ENCODE measurements at places on chromosomes 2 and 18.

- no peak for DNase-seq
Measured at GRCh38 chr18:24988253-24988840, 363.6 kb downstream of the ZNF521 start.

GRCh38 chr18:23209031-23209430, 73.7 kb downstream of the CABLES1 start:
- no peak for DNase-seq

DNA sequence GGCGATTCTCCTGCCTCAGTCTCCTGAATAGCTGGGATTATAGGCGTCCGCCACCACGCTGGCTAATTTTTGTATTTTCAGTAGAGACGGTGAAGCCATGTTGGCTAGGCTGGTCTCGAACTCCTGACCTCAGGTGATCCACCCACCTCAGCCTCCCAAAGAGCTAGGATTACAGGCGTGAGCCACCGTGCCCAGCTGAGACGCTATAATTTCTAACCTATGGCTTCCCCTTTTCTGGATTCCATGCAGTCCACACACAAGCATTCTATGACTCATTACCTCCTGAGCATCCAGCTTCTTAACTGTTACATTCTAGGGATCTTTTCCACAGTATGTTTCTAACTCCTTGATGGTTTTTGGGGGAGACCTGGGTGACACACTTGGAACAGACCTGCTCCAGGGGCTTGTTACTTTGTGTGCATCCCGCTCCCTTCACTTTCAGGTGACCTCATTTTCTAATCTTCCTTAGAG, 11.8 kb upstream of the KCMF1 start:
- no peak for DNase-seq

- DNase-seq = no peak
Measured at GRCh38 chr2:68577183-68577582, 66.2 kb upstream of the PROKR1 start.

GRCh38 chr2:152097801-152098495, 896 bp downstream of the CACNB4 start:
- no peak for DNase-seq

- DNase-seq = no peak
Measured at GRCh38 chr2:73249636-73250035, 15.5 kb downstream of the CCT7 start.

GRCh38 chr2:6864923-6865345, 773 bp downstream of the CMPK2 start:
- no peak for DNase-seq

DNA sequence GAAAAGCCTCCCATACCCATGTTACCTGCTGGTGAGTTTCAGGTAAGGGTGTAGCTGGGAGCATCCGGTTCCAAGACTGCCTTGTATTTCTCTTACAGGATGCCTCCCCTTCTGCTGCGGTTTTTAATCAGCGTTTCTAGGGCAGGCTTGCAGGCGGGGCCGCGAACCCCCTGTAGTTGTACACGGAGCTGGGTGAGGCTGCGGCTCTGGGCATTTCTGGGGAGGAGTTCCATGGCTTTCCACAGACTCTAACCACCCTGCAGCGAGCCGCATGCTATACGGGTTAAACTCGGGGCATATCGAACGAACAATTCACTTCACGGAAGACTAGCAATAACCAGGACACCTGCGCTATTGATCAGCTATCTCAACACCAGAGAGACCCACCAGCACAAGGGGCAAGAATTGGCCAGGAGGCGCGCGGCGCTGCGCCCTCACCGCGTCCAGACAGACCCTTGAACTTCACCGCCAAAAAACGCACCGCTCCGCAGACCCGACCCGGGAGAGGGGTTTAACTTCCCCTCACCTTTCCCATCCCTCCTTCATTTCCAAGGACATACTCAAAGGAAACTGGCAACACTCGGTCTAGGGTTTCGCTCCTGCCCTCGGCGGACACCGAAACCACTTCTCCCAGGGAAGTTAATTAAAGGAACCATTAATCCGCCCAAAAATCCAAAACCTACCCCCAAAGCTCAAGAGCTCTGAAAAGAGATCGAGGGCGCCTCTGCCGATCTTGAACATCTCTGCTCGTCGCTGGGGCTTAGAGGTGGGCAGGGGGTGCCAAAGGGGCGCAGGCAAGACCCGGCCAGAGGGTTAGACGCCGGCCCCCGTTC, 909 bp downstream of the TGFA start:
- no peak for DNase-seq

DNA sequence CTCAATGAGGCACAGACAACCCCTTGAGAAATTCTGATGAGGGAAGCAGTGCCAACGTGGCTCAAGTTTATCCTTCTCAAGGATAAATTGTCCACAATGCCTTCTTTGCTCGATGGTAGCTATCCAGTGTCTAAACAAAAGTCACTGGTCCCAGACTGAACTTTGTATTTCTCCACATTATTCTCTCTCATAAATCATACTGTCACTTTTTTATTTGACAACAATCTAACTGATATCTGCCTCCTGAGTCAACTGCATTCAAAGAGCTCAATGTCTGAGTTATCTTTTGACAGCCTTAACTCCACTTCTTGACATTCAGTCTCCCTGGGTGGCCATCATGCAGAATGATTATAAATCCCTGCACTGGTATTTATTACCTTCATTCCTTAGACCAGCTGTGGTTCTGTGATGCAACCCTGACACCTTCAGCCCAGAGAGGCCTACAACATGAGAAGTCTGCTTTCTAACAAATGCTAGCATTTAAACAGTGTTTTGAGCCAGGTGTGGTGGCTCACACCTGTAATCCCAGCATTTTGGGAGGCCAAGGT, 38.2 kb downstream of the IMMT start:
- DNase-seq = no peak

- no peak for DNase-seq
Measured at GRCh38 chr2:11391942-11392266, 47.5 kb upstream of the ROCK2 start.

- no peak for DNase-seq
Measured at GRCh38 chr2:150167711-150168110, 319.8 kb downstream of the RND3 start.

GRCh38 chr18:69491576-69491975, 90.9 kb downstream of the DOK6 start:
- DNase-seq = no peak

GRCh38 chr2:33071591-33071990, 124.8 kb downstream of the LTBP1 start:
- no peak for DNase-seq

DNA sequence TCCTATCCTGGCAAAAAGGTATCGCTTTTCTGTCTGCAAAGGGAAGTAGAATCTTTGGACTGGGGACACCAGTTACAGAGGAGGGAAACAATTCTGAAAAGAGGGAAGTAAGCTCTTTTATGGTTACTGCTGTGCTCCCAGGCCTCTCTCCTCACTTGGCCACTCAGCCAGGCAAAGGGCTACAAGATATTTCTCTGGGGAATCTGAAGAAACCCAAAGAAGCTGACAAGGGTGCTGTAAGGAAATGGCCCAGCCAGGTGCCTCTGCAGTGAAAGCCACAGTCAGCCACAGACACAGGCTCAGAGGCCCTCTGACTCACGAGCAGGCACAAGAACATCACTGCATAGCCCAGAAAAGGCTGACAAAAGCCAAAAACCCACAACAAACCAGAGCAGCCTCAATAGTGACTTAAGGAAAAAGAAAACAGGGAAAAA, 5.8 kb downstream of the HDLBP start:
- no peak for DNase-seq

DNA sequence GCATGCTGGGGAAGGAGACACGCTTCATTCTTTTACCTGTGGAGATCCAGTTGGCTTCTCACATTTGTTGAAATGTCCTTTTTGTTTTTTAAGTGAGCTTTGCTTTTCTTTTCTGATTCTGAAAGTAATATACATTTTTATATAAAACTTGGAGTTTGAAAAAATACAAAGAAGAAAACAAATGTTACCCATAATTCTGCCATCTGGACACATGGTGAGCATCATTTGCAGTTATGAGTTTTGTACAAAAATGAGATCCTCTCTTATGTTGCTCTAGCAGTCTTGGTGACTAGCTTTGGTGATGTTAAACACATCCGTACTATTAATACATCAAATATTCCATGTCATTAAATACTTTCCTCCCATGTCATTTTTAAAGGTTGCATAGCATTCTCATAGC, 101.1 kb upstream of the OTOS start:
- no peak for DNase-seq

- no peak for DNase-seq
Measured at GRCh38 chr2:134634054-134634753, 84.6 kb downstream of the TMEM163 start.

GRCh38 chr18:35953688-35954087, 18.8 kb upstream of the RMP24 start:
- DNase-seq = no peak

DNA sequence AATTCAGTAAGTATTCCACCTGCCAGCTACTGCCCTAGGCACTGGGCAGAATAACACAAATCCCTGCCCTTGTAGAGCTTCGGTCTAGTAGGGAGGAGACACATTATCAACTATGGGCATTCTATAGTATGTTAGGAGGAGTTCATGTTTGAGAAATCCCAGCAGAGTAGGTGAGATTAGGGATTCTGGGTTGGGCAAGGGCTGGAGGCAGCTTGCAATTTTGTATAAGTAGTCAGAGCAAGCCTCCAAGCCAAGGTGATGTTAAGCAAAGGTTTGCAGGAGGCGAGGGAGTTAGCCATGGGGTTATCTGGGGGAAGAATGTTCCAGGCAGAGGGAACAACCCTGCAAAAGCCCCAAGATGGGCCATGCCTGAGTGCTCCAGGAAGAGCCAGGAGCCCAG, 187.9 kb upstream of the HS6ST1 start:
- no peak for DNase-seq

GRCh38 chr18:44579028-44579702, 101.5 kb upstream of the SETBP1 start:
- DNase-seq = peak; percentile 6

DNA sequence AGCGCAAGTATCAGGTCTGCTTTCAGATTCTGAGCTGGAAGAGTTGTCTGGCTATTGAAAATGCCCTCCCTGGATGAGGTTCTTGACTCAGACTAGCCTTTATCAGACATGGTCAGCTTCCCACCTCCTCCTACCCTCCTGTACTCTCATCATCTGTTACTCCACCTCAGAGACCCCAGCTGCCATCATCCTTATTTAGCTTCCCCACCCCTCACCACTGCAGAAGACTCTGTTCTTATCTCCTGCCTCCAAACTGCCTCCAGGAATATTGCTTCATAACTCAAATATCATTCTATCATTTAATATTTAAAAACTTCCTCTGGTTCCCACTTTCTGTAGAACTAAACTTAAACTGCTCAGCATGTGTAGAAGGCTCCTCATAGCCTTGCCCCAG, 31.1 kb upstream of the PPP3R1 start:
- no peak for DNase-seq

DNA sequence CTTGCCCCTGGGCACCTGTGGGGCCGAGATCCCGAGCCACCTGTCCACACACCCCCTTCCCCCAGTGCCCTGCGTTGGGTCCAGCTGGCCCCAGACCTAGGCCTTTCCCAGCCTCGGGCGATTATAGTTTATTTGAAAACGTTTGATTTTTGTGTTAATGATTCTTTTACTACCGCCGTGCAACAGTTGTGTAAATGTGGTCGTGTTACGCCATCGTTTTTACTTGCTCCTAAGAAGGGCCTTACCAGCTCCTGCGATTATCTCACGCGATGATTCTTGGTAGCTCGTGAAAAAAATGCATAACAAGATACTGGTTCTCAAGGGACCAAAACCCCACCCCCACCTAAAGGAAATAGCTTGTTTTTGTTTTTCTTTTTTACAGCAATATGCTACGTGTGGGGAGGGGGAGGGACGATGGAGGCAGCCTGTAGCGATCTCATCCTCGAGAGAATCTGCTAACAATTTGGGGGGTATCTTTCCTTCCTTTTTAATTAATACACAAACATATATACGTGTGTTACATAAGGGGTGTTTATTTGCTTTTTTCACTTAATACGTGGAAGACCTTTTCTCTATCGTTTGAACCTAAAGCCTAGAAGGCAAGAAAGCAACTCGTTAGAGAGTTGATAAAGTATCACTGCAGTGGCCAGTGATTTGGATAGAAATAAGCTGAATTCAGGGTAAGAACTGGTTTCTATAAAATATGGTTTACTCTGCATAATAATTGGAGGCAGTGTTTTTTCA, 1.0 kb downstream of the ZDBF2 start:
- peak; percentile 18 for DNase-seq

DNA sequence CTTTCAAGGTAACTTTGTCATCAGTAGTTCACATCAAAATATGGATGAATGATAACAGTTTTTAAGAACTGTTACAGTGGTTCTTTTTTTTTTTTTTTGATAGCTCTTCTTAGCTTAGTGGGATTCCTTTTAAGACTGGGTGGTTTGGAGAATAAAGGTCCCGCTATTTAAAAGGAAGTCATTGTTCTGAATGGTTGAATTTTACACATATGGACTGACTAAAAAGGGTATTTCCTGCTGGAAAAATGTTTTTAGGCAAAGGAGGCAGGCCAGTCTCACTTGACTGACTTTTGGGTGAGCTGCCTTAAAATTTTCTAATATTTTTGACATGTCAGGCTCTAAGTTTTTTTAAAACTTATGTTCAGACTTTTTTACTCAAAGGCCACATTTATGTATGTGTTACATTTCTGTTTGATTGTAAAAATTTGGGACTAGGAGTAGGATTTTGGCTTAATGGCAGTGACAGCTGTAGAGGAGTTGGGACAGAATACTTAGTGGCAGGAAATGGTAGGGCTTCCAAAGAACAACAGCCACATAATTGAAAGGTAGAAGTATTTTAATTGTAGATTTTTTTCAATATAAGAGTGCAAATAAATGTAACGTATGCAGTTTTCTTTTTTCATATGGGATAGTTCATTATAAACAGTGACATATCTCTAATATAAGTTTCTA, 13.7 kb downstream of the VAPA start:
- DNase-seq = no peak

DNA sequence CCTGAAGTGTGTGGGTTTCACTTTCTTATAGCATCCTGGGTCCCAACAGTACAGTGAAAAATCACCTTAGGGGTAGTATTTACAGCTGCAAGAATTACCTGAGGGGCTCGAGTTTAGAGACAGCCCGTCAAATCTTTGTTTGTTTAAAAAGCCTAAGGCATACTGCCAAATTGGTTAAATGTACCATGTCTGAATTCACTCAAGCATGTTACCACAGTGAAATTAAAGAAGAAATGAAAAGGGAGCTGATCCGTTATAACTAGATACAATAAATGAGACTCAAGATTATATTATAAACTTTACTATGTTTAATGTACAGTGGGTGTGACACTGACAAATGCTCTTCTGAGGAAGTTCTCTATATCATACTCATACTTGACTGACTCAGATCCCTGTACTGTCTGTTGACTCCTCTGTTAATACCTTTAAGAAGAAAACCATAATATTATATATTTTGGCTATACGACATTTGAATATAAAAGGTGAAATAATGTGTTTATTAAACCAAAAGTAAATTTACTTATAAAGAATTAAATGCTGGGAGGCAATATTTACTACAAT, 107.3 kb downstream of the TMEFF2 start:
- no peak for DNase-seq
